ENCODE measurements at places on chromosomes 11 and 22.
A peak's percentile ranks its signal among the peaks of the same experiment; 100 is the strongest.

DNA sequence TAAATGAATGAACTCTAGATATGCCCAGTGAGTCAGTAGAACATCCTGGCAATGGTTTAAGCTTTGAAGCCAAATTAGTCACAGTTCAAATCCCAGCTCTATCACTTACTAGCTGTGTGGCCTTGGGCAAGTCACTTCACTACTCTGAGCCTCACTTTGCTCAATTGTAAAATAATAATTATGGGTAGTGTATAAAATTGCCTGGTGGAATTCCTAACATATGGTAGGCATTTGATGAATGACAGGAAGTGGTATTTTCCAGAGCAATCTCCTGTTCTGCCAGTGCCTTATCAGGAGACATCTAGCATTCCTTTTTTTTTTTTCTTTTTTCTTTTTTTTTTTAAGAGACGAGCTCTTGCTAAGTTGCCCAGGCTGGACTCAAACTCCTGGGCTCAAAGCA lies 13.0 kb downstream of the SCN4B start:
- no peak for DNase-seq

DNA sequence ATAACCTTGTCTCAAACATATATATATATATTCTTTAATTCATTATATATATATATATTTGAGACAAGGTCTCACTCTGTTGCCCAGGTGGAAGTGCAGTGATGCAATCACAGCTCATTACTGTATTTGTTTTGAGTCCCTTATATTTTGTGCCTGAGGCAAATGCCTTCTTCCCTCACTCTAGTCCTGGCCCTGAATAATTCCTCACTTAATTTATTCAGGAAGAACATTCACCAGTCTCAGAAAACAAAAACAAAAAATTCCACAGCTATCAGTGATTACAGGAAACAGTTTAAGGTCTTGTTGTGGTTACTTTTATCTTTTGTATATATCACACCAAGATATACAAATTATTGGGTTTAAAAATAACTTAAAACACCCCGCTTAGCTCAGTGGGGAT lies 155.7 kb downstream of the CWF19L2 start:
- no peak for DNase-seq

DNA sequence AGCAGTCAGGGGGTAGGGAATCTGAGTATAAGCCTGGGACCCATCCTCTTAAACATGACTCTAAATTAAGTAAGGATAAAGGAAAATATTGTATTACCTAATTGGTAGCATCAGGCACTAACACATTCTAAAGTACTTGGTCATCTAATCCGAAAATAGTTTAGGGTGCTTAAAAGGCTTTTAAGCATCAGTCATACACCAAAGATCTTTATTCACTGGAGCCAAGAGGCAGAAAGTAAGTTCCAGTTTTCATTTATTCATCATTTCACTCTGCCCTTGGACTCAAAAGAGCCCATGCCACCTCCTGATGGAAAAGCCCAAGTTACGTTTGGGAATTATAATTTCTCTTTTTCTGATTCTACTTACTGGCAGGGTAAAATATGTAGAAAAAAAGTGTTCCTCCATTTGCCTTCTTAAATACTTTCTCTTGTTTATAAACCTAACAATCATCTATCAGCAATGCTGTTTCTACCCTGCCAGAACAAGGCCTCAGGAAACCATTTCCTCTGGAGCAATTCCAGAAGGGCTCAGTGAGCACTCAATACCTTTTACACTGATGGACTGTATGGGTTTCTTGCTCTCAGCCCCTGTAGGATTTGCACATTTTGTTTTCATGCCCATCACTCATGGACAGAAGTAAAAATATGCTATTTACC lies 120.1 kb upstream of the SLC5A12 start:
- DNase-seq: no peak

- no peak for DNase-seq
Observed at GRCh38 chr22:24367841-24368240, 59.6 kb upstream of the ADORA2A start.

DNA sequence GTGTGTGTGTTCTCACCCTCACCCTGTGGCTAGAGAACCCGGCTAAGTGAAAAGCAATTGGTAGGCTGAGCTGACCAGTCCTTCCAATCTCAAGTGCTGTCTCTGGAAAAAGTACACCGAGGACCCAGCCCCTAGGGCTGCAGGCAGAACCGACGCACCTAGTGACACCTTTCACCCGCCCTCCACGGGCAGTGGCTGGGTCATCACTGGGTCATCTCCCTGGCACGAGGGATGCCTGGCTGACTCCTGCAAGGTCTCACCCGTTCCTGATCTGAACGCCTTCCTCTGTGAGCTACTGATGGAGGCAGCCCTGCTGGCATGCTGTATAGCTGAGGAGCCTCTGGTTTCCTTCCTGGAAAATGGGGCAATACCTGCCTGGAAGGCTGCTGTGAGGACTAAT lies 311.5 kb downstream of the NTM start:
- peak; percentile 43 for DNase-seq

DNA sequence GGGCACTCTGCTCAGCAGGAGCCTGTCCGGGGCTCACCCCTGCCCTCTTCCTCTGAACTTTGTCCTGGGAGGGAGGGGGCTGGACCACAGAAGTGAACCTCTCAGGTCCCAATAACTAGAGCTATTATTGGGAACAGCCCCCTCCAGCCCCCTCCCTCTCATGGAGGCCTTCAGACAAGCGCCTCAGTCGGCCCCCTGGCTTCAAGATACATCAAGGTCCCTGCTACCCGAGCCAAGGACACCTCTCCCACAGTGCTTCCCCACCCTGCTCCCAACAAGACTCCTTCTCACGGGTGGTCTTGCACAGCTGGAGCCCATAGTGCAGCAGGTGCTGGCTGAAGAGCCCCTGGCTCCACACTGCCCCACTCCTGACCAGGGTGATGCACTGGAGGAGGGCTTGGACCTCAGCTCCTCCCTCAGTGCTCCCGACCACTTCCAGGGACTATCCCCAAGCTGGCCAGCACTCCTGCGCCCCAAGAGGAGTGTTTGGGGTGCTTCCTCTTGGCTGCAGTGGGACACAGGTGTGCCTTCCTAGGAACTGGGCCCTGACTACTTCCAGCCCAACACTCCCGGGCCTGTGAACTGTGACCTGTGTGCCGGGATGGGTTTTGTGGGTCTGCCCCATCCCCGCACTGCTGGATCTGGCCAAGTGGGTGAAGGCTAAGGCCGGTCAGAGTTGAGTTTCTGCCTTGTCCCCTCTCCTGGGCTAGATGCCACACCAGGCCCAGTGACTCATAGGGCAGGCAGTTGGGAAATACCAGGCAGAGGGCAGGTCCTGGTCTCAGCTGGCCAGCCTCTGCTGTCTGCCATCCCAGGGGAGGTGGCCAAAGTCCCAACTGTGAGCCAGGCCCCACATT lies 2.2 kb downstream of the PNPLA2 start:
- DNase-seq: peak; percentile 95

GRCh38 chr22:47804281-47804680 lies 1041.8 kb downstream of the TBC1D22A start:
- peak; percentile 68 for DNase-seq

DNA sequence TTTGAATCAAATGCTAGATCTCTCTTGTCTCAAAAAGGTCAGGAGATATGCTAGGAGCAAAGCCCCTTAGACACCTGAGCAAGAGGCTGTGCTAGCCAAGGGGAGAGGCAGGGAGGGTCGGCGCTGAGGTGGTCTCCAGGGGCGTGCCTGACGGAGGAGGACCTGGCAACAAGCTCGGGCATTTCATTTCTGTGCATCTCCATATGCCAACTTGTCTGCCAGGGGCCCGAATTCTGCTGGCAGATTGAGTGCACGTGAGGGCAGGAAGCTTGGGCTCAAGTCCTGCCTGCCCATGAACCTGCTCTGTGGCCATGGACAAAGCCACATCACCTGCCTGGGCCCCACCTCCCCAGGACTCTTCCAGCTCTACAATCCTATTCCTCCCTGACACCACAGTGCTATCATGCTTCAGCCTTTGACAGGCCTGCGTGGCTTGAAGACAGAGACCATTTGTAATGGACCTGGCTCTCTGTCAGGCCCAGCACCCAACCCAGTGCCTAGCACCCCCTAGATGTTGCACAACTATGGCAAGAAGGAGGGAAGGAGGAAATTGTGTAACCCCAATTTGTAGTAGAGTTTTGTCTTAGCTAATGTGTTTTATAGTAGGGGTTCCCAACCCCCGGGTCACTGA lies 16.3 kb upstream of the VSIG10L2 start:
- DNase-seq: no peak

- no peak for DNase-seq
Observed at GRCh38 chr11:35174666-35175065, 35.7 kb downstream of the CD44 start.

DNA sequence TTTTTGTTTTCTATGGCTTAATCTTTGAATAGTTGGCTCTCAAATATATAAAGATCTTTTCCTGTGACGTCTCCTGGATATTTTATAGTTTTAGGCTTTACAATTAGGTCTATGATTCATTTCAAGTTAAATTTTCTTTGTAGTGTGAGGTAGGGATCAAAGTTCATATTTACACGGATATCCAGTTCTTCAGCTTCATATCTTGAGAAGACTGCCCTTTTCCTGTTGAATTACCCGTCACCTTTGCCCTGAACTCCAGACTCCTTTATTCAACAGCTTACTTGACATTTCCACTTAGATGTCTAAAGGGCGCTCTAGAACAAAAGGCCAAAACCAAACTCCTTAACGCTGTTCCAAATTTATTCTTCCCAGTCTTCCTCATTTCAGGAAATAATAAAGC lies 51.7 kb downstream of the TTC17 start:
- DNase-seq: no peak

DNA sequence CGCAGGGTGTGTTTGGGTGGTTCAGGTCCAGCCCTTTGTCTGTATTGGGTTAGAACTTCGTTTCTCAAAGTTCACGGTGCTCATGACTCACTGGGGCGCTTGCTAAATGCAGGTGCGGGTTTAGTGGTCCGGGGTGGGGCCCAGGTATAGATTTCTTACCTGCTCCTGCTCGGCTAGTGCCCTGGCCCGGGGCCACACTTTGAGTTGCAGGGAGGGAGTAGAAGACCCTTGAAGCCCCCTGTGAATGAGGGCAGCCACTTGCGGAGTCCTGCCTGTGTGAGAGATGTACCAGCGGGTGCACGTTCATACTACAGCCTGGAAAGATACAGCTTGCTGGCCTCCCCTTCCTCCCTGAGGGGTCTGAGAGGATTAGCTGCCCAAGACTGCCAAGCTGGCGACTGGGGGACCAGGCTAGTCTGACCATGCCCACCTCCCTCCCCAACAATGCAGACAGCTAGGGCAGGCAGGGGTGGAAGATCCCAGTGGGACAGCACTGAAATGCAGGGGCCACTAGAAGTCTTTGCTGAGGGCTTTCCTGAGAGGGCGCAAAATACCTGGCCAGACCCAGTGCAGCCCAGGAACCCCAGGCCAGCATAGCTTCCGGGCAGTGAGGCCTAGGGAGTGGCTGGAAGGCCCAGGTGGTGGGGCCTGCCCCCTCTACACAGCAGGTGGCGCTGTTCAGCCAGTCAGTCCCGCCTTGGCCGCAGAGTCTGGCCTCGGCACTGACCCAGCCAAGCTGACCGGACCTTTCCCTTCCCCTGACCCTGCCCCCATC lies 5.1 kb upstream of the MYRF start:
- peak; percentile 94 for DNase-seq

GRCh38 chr11:24773322-24773721 lies 276.5 kb downstream of the LUZP2 start:
- no peak for DNase-seq

- peak; percentile 88 for DNase-seq
Observed at GRCh38 chr22:46592390-46592872, 27.8 kb upstream of the GRAMD4 start.

DNA sequence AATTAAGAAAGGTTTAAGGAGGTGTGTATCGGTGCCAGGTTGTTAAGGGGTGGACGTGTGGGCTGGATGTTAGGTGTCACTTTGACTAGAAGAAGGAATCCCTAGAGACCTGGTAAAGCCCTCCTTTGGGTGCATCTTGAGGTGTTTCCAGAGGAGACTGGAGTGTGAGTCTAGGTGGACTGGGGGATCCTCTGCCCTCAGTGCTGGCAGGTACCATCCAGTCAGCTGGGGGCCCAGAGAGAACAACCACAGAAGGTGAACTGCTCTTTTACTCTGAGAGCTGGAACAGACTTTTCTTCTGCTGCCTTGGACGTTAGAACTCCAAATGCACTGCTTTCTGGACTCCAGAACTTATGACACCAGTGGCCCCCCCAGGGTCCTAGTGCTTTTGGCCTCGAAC lies 44.0 kb downstream of the SPATA19 start:
- peak; percentile 63 for DNase-seq

DNA sequence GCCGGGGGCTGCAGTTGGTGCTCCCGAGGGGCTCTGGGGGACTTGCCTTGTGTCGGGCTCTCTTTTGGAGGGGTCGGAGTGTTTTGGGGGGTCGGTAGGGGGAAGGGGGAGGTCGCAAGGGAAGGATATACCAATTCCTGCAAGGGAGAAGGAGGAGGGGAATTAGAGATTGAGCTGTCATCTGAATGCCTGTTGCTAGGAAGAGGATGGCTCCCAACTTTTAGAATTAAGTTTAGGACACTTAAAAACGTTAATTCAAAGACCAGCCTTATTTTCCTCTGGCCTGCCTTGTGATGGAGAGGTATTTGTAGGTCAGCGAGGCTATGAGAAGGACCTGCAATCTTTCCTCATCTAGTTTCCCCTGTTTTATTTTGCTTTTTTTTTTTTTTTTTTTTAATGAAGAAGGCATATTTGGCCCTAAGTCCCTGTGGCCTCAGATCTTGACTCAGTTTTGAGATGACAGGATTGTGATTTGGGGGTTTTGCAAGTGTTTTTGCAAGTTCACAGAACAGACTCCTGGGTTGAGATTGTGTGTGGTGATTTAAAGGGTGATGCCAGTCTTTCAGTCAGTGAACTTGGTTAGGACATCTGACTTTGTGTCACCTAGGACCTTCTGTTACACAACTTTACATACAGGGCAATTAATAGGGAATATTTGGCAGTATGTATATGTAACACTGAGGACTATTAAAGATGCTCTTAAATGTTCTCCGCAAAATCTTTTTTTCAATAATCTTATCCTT lies 672 bp downstream of the TMEM135 start:
- DNase-seq: no peak

DNA sequence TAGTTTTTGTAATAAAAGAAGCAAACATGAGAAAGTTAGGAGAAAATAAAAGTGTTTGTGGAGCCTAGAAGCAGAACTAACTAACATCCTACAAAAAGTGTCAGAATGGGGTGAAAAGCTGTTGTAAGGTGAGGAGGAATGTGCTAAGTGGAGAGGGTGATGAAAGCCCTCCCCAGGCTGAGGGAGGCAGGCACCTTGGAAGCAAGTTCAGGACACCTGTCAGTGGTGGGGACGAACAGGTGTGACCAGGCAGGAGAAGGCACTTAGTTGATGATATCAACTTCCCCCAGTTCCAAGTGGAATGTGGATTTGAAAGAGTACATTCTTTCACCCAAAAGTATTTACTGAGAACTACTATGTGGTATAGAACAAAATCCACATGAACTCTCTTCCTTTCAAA lies 18.7 kb upstream of the BMAL1 start:
- DNase-seq: no peak

GRCh38 chr22:22929381-22930221 lies 42.0 kb downstream of the IGLL5 start:
- DNase-seq: no peak

DNA sequence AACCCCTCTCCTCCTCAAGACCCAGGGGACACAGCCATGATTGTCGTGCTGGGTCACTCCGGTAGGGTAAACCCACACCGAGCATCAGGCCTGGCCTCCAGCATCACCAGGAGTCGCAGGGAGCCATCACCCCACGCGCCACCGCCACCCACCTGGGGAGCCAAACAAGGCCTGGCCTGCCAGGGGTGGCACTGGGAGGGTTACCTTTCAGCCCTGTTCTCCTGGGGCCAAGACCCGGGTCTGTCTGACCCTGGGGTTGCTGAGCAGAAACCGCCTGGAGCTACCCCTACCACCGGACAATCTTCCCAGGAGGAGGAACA lies 39.3 kb upstream of the NNMT start:
- no peak for DNase-seq

GRCh38 chr11:62792202-62792575 lies 383 bp upstream of the TMEM223 start:
- DNase-seq: no peak

Measured in lower leg skin (tissue), 4 donors.